ENCODE measurements at places on chromosomes 7 and 10.

GRCh38 chr7:151917791-151918509 lies 38.3 kb upstream of the GALNTL5 start:
- no peak for DNase-seq

- no peak for DNase-seq
Measured at GRCh38 chr10:62597226-62597625, 207.3 kb upstream of the ADO start.

- DNase-seq: no peak
Measured at GRCh38 chr7:20816372-20816959, 29.8 kb upstream of the SP8 start.

DNA sequence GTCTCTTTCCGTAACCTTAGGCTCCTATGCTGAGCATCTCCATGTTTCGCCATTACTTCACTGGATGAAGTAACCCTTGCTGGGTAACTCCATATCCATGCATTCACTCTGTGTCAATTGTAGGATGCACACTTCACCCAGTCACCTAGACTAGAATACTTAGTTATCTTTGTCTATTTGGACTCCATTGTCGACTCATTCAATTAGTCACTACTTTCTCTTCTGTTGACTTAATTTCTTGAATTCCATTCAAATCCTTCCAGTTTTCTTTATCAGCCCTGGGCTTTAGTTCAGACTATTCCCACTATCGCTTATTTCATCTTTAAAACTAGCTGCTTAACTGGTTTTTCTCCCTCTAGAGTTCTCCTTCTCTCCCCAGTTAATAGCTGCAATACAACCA lies 111.3 kb upstream of the TNS3 start:
- no peak for DNase-seq

DNA sequence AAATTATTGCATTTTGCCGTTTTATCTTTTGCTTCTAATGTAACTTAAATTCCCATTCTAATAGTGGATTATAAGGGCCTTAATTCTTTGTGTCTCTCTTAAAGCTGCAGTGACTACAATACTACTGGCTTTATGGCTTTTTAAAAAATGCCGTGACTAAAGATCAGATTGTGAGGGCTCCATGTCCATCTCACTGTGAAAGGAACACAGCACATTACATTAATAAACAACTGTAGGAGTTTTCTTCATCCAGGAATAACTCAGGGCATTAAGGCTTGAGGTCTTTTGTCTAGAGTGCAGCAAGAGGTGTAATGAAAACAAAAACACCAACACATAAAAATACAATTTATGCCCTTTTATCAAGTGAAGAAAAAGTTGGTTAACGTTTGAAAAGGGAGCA lies 205.3 kb downstream of the SKAP2 start:
- no peak for DNase-seq

- DNase-seq: no peak
Measured at GRCh38 chr7:155361947-155362346, 64.3 kb downstream of the INSIG1 start.
